ENCODE measurements at places on chromosomes 6 and 20.

DNA sequence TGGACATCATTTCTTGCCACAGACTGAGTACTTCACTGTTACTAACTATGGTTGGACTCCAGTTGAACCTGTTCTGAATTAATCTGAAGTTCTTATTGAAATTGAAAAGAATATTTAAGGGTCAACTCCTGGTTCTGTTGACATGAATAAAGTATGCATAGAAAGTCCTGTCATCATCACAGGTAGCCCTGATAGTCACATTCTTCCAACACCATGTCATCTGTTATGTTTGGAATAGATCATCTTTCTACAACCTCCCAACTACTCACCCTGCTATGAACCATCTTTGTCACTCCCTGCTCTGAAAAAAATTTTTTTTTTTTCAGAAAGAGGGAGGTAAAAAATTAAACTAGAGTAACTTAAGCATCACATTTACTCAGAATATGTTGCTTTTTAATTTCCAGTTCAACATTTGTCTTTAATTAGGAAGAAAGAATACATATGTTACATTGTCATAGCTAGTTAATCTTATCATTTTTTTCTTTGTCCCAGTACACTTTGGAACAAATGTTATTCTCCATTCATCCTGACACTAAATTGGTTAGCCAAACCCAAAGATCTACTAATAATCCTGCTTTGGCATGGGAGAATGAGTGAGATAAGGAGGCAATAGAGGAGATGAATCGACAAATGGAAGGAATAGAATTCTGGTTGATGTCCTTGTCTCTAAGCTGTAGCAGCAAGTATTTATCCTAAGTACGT, 775.1 kb upstream of the NRSN1 start:
- DNase-seq, result no peak

- DNase-seq, result no peak
Measured at GRCh38 chr6:141103246-141103645, 1029.5 kb upstream of the GJE1 start.

GRCh38 chr6:44681761-44682160, 294.3 kb downstream of the CDC5L start:
- DNase-seq, result no peak

- DNase-seq, result no peak
Measured at GRCh38 chr6:135008072-135008940, 46.3 kb downstream of the HBS1L start.

GRCh38 chr6:158031381-158032353, 50.0 kb downstream of the SYNJ2 start:
- no peak for DNase-seq

GRCh38 chr6:6826961-6827360, 238.4 kb downstream of the LY86 start:
- DNase-seq, result no peak

DNA sequence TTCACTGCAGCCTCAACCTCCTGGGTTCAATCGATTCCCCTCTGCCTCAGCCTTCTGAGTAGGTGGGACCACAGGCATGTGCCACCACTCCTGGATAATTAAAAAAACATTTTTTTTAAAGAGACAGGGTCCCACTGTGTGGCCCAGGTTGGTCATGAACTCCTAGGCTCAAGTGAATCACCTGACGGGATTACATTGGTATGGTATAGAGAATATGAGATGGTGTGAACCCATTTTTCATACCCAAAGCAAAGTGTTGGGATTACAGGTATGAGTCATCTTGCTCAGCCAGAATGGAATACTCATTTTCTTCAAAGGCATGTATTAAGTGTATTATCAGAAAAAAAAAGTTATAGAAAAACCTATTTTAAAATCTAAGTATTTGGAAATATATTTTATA, 114.2 kb downstream of the AHI1 start:
- no peak for DNase-seq

DNA sequence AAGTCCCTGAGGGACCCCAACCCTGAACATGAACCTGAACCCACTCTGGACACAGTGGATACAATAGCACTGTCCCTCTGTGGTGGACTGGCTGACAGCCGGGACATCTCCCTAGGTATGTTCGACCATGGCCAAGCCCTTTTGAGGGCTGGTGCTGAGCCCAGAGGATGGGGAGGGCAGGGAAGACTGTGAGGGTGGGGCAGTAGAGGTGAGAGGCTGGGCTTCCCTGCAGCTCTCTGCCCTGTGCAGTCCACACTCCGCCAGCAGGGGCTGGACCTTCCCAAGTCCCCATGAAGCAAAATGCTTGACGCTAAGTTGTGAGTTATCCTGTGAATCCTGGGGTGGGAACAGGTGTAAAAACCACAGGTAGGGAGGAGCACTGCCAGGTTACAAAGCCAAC, 11.5 kb downstream of the LPIN3 start:
- no peak for DNase-seq

- no peak for DNase-seq
Measured at GRCh38 chr6:31597006-31597405, 4.2 kb upstream of the NCR3 start.

GRCh38 chr6:145850671-145851070, 36.1 kb upstream of the FBXO30 start:
- DNase-seq, result no peak

GRCh38 chr6:156311291-156311690, 465.9 kb upstream of the ARID1B start:
- no peak for DNase-seq

DNA sequence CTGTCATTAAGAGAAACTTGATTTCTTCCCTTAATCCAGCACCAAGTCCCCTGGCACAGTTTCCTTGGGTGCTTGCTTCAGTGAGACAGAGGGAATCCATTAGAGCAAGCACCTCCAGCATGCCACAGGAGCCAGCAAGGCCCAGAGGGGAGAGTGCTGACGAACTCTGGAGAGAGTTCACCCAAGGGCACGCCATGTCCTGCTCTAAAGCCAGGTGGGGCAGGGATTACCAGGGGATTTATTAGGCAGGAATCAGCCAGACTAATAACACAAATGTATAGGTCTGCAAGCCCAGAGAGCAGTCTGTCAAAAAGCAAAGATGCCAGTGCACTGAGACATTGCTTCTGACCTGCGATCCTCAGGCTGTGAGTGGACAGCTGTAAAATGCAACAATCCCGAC, 155.4 kb upstream of the SYNDIG1 start:
- no peak for DNase-seq

- DNase-seq, result no peak
Measured at GRCh38 chr6:39366931-39367618, 44.6 kb upstream of the KCNK16 start.

- DNase-seq, result no peak
Measured at GRCh38 chr20:2656471-2657117, 4.2 kb downstream of the NOP56 start.

GRCh38 chr20:1651268-1652058, 6.1 kb downstream of the SIRPG start:
- DNase-seq, result no peak

DNA sequence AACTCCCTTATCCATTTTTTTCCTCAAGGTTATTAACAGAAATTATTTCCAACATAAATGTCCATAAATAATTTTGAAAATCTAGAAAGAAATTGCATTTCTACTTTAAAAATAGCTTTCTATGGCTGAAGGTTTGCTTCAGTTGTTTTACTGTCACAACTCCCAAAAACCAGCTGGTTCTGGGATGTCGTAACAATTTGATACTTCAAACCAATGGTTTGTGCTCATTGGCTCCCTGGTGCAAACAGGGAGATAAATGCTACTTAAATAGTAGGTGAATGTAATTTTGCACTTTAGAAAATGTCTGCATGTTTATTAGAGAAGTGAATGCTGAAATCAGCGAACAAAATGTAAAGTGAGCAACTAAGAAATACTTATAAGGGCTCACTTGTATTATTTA, 31.1 kb downstream of the LAMA2 start:
- no peak for DNase-seq

- no peak for DNase-seq
Measured at GRCh38 chr6:156391061-156391672, 386.0 kb upstream of the ARID1B start.

- no peak for DNase-seq
Measured at GRCh38 chr6:112620812-112621569, 273.9 kb downstream of the RFPL4B start.

DNA sequence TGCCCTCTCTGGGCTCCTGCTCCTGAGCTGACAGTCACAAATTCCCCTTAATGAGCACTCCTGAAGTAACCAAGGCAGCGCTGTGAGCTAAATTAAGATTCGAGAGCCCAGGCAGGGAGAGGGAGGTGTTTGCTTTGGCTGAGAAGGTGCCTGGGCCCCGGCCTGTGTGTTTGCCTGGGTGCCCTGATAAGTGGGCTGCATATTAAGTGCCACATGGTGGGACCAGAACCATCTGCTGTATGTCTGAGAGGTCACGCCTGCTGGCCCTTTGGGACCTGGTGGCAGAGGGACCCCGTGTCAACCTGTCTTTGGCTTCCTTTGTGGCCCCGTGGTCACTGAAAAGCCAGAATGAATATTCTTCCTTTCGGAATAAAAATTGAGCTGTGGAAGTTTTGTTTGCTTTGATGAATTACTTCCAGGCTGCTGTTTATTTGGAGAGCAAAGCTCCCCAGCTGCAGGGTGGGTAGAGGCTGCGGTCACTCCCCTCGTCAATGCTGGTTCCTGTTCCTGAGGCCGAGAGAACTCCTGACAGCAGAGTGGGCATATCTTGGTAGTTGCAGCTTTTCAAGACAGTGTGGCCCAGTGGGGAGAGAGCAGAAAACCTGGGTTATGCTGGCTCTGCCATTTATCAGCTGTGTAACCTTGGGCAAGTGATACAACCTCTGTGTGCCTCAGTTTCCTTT, 17.5 kb upstream of the KCNK16 start:
- no peak for DNase-seq

GRCh38 chr20:32501709-32502108, 83.4 kb downstream of the NOL4L start:
- no peak for DNase-seq

- DNase-seq, result no peak
Measured at GRCh38 chr6:142648526-142648925, 296.4 kb downstream of the HIVEP2 start.

- no peak for DNase-seq
Measured at GRCh38 chr6:19554356-19555225, 282.6 kb upstream of the ID4 start.

- DNase-seq, result no peak
Measured at GRCh38 chr20:61638802-61639585, 386.9 kb downstream of the CDH4 start.

DNA sequence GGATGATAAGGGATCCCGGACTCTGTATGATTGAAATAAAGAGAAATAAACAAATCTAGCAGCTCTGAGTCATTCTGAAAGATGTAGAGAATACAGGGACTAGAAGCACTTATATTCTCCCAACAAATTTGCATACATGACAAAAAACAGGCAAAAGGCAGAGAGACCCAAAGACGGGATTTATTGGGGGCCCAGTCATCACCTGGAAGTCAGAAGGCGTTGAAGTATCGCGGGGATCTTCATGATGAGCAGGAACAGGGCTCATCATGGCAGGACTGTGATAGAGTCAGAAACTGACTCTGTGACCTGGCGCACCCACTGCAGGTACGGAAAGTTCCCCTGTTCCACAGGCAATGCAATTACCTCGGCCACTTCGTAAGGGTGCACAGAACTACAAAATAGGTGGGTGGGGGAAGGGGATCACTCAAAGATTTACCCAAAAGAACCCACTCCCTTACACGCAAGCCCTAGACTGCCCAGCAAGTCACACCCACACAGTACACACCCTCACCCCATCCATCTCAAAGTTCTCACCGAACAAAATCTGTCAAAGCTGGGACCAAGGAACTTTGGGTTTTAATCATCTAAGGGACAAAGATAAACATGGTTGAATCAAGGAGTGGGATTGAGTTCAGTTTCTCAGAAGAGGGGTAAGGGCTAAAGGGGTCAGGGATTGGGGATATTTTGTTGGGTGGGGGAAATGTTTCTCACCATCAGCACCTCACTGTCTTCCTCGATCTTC, 1.4 kb downstream of the CUTA start:
- no peak for DNase-seq

- DNase-seq, result no peak
Measured at GRCh38 chr20:49593466-49594142, 25.7 kb upstream of the PTGIS start.

DNA sequence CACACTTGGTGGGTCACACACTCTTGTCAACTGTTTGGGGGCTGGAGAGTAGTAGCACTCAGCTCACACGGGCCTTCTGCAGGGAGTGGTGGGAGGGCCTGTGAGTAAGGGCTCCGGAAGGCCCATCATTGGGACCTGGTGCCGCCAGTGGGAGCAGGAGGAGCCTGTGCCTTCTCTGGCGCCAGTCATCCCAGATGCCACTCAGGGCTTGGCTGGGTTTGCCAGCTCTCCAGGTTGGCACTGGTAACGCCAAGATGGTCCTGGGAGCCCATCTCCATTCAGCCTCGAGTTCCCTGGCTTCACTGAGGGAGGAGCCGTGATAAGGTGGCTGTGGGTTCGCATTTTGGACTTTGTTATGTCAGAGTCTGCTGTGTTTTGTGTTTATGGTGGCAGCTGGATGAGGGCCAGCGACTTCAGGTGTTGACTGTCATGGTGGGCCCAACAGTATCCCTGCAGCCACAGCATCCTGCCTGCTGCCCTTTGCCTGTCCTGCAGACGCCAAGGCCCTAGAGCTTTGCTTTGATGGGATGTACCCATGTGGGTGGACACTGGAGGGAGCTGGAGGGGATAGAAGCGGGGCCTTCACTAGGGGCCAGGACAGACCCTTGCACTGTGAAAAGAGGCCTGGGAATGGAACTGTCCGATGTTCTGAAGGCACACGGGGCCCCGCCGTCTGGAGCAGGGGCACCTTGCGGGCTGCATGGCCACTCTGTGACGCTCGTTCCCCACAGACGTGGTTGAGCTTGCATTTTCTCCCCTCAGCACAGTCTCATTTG, 13.3 kb upstream of the DNAJC5 start:
- DNase-seq, result no peak

DNA sequence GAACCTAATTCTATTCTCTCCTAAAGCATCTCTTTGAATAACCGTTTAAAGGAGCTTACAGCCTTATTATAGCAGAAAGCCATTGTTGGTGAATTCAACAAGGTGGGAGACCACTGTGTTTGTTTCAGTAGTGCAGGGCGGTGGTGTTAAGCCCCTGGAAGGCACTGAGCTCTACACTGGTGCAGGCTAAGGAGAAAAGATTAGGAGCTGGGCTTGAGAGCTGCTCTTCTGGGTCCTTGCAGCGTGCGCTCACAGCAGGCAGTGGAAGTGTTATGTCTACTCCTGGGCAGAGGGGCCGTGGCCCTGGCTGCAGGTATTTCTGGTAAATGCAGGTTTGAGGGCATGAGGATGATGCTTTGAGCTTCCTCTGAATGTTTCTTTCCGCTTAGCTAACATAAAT, 361.2 kb downstream of the RNF144B start:
- DNase-seq, result no peak

GRCh38 chr6:169380493-169380892, 126.8 kb upstream of the THBS2 start:
- no peak for DNase-seq

DNA sequence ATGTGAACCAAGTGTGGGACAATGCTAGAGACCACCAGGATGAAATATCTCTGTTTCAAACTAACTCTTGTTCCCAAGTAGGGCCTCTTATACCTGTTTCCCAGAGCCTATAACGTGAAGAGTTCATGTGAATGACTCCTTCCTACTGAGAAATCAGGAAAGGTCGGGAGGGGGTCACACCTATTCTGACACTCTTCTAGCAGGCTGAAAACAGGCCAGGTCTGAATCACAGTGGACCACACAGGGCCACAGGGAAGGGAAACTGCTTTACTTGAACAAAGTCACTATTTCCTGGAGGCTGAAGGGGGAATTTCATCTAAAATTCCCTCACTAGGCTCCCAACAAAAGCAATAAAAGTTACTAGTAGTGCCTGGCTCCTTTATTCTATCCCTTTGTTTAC, 88.4 kb upstream of the BMP2 start:
- DNase-seq, result no peak

- DNase-seq, result no peak
Measured at GRCh38 chr20:1906361-1907051, 11.3 kb downstream of the SIRPA start.

GRCh38 chr6:169858293-169858934, 107.0 kb downstream of the ERMARD start:
- DNase-seq, result no peak

All from stimulated activated CD4-positive, alpha-beta T cell treated with anti-CD3 and anti-CD28 coated beads, Interleukin-4, amount 100 ng/mL, for 1 hour (primary cell).